Activated CD8-positive, alpha-beta memory T cell treated with anti-CD3 and anti-CD28 coated beads, Interleukin-2, amount 50 U/mL, for 48 hours (primary cell): ENCODE measurements at places on chromosomes 2 and 18.

GRCh38 chr2:7281231-7282201 lies 364.3 kb downstream of the RNF144A start:
- no peak for DNase-seq

DNA sequence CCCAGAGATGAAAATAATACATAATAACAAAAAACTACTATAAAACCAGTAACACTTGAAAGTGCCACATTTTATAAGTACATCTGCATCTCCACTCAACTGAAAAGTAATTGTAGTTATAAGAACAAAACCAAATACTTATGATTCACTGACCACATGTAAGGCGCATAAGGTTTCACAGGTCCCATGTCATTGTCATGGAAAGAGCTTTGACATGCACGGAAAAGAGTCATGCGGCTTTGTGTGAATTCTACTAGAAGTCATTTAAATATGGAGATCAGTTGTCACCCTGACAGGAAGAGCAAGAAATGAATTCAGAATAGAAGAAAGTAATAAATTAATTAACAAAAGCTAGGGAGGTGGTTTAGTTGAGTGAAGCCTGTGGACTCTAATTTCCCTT lies 459.1 kb downstream of the CDH2 start:
- DNase-seq, result no peak

DNA sequence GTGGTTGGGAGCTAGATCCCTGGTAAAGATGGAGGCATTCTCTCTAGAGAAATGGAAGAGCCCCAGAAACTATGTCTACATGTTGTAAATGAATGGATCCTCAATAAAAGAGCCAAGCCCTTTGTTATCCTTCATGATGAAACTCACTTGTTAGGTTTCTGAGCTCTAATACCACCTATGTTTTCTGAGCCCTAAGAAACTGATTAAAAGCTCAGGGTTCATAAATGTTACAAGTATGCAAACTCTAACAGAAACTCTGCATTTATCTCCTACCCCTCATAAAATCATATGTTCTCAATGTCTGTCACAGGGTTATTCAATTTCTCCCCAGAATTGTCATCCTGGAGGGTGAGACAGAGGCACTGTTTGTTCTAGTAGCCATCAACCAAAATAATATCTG lies 18.0 kb upstream of the HNMT start:
- no peak for DNase-seq

DNA sequence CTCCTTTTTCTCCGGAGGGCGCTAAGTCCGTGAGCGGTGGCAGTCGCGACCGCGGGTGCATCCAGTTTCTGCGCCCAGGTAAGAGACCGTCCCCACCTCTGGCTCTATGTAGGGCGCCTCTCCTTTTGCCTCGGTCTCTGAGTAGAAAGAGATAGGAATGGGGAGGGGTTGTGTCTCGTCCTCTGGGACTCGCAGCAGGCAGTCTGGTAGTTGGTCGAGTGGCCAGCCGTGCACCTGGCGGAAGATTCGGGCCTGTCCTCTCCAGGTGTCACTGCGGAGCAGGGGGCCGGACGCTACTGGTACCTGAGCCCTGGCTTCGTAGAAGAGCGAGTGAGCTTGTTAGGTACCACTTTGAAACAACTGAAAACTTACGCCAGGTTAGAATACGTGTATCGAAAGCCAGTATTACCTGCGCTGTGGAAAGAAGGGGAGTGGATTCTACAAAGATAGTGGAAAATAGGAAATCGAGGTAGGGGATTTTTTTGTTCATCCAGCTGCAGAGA lies 403 bp downstream of the MAP2 start:
- DNase-seq, result peak; percentile 50

- DNase-seq, result no peak
Observed at GRCh38 chr2:20647738-20648137, 3.2 kb downstream of the HS1BP3 start.

- DNase-seq, result no peak
Observed at GRCh38 chr18:58183226-58183625, 139.2 kb downstream of the NEDD4L start.

DNA sequence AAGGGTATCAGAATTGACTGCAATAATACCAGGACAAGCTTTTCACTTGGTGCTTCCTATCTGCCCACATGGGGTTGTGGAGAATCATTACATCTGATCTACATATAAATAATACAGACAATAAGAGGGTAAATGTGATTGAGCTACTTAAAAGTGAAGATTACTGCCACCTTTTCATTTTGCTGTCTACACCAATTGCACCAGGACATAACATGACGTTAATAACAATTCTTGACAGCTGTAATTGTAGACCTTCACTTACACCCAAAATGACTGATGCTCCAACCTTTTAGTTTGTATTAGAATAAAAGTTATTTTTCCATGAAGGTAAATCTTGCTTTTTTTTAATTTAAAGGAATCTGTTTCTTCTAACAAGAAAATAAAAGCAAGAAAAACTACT lies 36.5 kb upstream of the TTN start:
- no peak for DNase-seq
